ENCODE measurements at places on chromosomes 7 and 10.

GRCh38 chr10:68163735-68164134 lies 54.4 kb downstream of the MYPN start:
- no peak for DNase-seq

DNA sequence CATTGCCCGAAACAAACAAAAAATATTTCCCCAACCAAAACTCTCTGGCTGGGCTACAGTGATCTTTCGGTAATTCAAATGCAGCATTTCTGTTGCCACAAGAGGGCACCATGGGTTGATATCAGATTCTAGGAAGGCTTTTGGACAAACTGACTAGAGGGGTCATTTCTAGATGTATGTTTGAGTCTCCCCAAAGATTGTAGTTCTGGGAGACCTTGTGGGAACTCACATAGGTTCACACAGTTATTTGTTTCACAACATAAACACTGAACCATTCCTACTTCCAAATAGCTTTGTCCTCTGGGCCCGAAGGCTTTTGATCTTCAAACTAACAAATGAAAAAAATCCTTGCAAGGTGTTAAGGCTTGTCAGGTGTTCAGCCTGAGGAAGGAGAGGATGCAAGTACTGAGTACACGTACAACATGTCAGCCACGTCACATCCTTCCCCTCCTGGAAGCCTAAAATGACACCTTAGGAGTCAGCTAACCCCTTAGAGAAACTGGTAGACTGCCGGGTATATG lies 37.0 kb upstream of the IL15RA start:
- DNase-seq, result peak; percentile 24

GRCh38 chr7:50717181-50717580 lies 65.5 kb downstream of the GRB10 start:
- no peak for DNase-seq

GRCh38 chr7:142053988-142054387 lies 57.5 kb upstream of the MGAM2 start:
- no peak for DNase-seq

- DNase-seq, result no peak
Observed at GRCh38 chr7:94971051-94971867, 63.9 kb downstream of the PPP1R9A start.

- DNase-seq, result no peak
Observed at GRCh38 chr10:125014086-125014830, 72.3 kb downstream of the ZRANB1 start.

DNA sequence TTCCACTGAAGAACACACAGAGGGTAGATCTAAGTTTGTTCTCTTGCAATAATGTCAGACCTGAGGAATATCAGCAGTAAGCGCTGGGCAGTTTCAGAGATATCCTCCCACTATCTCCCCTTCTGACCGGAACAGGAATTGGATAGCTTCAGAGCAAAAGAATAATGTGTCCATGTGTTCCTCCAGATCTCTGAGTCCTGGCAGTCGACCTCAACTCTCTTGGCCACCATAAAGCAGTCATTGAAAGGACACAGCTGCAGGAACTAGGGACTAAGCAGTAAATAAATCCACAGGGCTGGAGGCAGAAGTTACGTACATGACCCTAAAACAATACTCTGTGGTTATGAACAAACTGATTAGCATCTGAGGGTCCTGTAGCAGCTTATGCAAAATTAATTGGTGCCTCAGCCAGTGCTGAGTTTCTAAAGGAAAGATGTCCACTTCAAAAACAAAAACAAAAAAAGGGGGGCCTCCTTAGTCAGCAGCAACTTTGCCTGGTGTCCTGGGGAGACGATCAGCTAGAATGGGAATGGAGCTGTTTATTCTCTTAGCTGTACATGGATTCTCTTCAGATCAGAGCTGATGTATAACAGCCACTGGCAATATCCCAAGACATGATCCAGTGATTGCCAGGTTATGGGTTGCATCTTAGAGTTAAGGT lies 6.4 kb upstream of the PRTFDC1 start:
- no peak for DNase-seq

- DNase-seq, result no peak
Observed at GRCh38 chr7:46908770-46909169, 673.1 kb downstream of the TNS3 start.

- no peak for DNase-seq
Observed at GRCh38 chr7:94182066-94182465, 177.9 kb upstream of the BET1 start.

- DNase-seq, result no peak
Observed at GRCh38 chr7:155289107-155289506, 8.6 kb upstream of the INSIG1 start.

DNA sequence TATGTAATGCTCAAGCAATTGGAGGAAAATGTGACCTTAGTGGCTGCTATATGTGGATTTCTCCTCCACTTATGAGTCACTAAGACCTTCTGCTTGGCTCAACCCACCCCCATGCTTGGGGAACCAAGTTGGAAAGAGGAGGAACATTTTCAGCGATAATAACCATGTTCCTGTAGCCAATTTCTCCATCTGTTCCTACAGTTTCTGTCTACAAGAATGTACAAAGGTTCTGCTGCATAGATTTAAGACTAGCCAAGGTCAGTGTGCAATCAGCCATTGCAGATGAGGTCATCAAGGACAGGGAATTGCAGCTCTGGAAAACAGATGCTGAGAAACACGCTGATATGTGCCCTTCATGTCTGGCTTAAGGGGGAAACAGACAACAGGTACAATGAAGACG lies 5.6 kb upstream of the NRCAM start:
- DNase-seq, result no peak

DNA sequence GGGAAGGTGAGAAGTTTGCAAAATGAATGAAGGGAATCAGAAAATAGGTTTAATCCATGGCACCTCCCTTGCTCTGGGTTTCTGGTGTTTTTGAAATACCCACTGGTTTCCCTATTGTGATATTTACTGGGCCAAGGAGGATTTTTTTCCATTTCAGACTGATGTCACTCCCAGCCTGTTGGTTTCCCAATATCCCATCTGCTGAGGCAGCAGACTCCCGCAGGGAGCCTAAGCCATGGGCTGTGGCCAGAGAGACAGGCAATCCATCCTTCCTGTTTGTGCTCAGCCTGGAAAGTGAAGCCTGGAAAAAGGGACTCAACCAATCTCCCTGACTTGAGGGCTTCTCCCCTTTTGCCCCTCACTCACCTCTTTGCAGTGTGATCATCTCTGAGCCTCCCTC lies 22.8 kb downstream of the FAM107B start:
- no peak for DNase-seq

DNA sequence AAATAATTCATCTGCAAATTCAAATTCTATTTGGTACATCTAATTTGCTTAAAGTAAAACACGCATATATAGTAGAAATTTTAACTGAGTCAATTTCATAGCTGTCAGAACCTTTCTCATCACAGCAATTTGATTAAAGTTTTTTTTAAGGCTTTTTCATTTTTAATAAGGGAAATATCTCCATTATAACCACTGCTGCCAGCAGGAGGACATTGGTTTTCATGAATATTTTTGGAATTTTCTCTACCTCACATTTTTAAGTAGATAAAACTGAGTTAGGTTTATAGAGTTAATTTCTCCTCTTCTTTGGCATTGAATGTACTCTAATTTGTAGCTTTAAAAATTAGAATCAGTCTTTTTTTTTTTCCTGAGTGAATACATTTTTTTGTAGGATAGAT lies 82.2 kb downstream of the ST7 start:
- DNase-seq, result no peak

GRCh38 chr10:32995751-32996150 lies 37.7 kb upstream of the ITGB1 start:
- DNase-seq, result no peak

- no peak for DNase-seq
Observed at GRCh38 chr7:129796186-129796775, 156.5 kb downstream of the UBE2H start.

DNA sequence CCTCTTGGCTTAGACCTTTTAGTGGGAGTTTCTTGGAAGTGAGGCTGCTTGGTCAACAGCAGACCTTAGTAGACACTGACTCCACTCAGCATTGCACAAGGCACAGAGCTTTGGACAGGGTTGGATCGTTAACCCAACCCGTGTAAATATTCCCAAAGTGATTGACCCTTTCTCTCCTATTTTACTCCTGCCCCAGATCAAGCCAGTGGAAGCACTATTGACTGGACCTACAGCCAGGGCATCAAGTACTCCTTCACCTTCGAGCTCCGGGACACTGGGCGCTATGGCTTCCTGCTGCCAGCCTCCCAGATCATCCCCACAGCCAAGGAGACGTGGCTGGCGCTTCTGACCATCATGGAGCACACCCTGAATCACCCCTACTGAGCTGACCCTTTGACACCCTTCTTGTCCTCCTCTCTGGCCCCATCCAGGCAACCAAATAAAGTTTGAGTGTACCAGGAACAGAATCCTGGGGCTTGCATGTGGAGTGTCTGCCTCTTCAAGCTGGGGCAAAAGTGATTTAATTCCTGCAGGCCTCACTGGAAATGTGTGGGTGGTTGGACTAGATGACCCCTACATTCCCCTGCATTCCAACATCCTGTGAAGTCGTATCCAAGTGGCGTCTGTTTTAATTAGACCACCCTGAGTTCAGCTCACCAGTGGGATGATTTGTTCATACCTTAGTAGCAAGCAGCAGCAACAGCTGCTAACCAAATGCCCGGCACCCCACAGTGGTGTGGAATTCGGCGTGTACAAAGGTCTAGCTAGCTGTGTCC lies 7.5 kb downstream of the CPA1 start:
- no peak for DNase-seq

- DNase-seq, result no peak
Observed at GRCh38 chr10:7542189-7542914, 124.4 kb downstream of the ITIH5 start.

DNA sequence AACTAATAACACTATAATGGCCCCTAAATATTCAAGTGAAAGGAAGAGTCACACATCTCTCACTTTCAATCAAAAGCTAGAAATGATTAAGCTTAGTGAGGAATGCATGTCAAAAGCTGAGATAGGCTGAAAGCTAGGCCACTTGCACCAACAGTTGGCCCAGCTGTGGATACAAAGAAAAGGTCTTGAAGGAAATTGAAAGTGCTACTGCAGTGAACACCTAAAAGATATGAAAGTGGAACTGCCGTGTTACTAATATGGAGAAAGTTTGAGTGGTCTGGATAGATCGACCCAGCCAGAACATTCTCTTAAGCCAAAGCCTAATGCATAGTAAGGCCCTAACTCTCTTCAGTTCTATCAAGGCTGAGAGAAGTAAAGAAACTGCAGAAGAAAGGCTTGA lies 12.1 kb upstream of the SNX13 start:
- no peak for DNase-seq
